ENCODE measurements at places on chromosomes 11 and 22.

GRCh38 chr11:121240650-121241303, 51.8 kb upstream of the SC5D start:
- no peak for DNase-seq

DNA sequence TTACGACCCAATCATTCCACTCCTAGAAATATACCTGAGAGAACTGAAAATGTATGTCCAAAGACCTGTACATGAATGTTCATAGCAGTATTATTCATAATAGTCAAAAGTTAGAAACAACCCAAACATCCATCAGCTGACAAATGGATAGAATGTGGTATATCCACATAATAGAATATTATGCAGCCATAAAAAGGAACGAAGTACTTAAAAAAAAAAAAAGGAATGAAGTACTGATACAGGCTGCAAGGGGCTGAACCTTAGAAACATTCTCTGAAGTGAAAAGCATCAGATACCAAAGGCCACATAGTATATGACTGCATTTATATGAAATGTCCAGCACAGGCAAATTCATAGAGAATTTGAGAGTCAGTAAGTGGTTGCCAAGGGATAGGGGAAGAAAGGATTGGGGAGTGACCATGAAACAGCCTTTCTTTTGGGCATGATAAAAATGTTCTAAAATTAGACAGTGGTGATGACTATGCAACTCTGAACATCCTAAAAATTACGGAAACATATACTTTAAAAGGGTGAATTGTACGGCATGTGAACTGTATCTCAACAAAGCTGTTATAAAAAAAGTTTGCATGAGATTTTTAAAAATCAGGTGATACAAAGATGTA, 1.8 kb downstream of the TPST2 start:
- DNase-seq = no peak

DNA sequence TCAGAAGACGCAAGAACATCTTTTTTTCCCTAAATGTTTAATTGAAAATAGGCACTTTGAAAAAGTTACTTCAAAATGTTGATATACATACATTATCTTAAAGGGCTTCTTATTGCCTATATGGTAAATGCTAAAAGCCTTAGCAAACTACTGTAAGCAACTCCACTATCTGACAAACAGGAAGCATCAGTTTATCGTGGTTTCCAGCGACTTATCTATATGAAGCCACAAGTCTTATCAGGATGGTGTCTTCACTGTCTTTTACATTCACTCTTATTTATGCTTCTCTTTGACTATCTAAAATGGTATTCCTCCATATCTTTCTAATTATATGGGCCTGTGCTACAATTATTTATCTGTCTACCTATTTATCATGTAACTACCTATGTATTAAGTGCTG, 2091.9 kb downstream of the LRRC4C start:
- no peak for DNase-seq

GRCh38 chr11:119433358-119433725, 10.4 kb upstream of the THY1 start:
- no peak for DNase-seq

- DNase-seq = no peak
Measured at GRCh38 chr11:119976805-119977560, 160.9 kb downstream of the TRIM29 start.

GRCh38 chr11:43545610-43546009, 134.9 kb upstream of the HSD17B12 start:
- DNase-seq = no peak

DNA sequence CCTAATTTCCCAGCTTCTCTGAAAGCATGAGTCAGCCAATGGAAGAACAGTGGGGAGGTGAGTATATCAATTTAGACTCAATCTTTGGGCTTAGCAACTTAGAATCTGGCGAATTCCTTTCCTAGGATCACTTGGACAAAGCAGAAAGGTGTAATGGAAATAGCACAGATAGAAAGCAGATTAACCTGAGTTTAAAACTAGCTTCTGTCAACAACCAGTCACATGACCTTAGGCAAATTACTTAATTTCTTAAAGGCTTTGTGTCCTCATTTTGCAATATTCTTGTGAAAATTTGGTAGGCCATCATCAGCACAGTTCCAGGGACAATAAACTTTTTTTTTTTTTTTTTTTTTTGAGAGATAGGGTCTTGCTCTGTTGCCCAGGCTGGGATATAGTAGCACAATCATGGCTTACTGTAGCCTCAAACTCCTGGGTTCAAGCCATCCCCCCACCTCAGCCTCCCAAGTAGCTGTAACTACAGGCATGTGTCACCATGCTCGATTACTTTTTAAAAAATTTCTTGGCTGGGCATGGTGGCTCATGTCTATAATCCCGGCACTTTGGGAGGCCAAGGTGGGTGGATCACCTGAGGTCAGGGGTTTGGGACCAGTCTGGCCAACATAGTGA, 40.8 kb upstream of the PCF11 start:
- no peak for DNase-seq

- DNase-seq = no peak
Measured at GRCh38 chr11:116852261-116853031, 15.0 kb upstream of the APOA1 start.

GRCh38 chr11:132142121-132142520, 771.7 kb downstream of the NTM start:
- DNase-seq = no peak

- DNase-seq = no peak
Measured at GRCh38 chr22:22219140-22219996, 25.2 kb upstream of the VPREB1 start.

- DNase-seq = no peak
Measured at GRCh38 chr11:617199-617911, 1.6 kb upstream of the IRF7 start.

DNA sequence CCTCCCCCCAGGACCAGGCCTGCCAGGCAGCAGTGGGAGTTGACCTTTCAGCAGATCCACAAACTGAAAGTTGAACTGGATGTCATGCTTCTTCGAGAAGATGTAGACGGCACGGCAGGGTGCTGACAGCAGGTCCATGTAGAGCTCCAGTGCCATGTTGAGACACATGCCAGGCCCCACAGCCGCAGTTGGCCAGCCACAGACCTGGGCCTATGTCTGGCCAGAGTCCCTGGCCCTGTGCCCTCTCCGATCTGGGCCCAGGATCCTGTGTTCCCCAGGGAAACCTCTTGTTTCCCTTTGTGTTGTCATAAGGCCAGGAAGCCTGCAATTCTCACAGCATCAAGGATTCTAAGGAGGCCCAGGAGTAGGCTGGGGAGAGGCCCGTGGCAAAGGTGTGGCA, at the start of gene GSTT4:
TSS of gene GSTT4 (minus strand) at position 253 of the 400 bp plus-strand sequence. CDS start at position 156, 97 bp downstream.
- no peak for DNase-seq

DNA sequence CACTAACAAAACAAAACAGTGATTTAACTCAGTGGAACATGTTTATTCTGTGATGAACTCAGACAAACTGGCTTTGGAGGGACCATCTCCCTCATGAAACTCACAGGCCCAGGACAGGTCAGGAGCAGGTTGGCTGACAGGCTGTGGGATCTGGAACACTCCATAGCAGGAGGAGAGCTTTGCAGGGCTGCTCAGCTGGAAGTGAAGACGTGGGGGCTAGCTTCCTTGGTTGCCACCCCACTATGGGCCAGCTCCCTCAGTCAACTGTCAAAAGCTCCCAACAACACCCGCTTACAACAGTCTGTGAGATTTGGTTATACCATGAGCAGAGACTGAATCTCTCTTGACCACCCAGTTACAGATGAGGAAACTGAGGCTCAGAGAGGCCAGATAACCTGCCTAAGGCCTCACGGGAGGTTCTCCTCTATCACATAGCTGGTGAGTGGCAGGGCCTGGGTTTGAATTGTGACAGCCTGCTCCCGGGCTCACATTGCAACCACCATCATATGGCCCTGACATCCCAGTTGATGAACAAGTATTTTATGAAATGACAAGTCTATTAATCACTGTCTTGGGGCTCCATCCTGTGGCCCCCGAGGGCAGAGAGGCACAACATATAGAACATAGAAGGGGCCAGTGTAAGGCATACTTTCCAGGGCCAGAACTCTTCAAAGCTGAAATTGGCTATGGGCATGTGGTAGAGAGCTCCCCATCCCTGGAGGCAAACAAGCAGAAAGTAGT, 473.4 kb downstream of the MN1 start:
- no peak for DNase-seq

- no peak for DNase-seq
Measured at GRCh38 chr11:64415996-64416728, 57.2 kb downstream of the RPS6KA4 start.

GRCh38 chr11:36254713-36255112, 34.5 kb downstream of the COMMD9 start:
- no peak for DNase-seq

GRCh38 chr22:27274770-27275449, 526.6 kb downstream of the MN1 start:
- no peak for DNase-seq

GRCh38 chr22:36385491-36386350, 2.0 kb downstream of the MYH9 start:
- peak; percentile 14 for DNase-seq

GRCh38 chr11:9607511-9607899, 34.0 kb downstream of the WEE1 start:
- DNase-seq = no peak

DNA sequence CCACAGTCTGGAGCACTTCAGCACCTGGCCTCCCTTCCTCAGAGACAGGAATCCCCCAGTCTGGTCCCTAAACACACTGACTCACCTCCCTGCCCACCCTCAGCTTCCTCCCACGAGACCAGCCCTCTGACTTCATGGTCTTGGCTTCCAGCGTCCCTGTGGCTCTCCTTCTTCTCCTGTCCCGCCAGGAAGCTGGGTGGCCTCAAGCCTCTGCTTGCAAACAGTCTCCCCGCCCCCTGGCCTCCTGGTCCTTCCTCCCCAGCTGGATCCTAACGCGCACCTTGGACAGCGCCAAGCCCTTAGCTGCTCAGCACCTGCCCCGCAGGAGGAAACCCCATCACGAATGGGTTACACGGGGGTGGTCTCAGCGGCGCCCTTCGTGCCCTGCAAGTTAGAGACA, 4.5 kb downstream of the NCF4 start:
- DNase-seq = no peak

- no peak for DNase-seq
Measured at GRCh38 chr11:26286472-26287066, 45.4 kb upstream of the ANO3 start.

GRCh38 chr11:75158696-75159150, 7.8 kb downstream of the SLCO2B1 start:
- DNase-seq = no peak

DNA sequence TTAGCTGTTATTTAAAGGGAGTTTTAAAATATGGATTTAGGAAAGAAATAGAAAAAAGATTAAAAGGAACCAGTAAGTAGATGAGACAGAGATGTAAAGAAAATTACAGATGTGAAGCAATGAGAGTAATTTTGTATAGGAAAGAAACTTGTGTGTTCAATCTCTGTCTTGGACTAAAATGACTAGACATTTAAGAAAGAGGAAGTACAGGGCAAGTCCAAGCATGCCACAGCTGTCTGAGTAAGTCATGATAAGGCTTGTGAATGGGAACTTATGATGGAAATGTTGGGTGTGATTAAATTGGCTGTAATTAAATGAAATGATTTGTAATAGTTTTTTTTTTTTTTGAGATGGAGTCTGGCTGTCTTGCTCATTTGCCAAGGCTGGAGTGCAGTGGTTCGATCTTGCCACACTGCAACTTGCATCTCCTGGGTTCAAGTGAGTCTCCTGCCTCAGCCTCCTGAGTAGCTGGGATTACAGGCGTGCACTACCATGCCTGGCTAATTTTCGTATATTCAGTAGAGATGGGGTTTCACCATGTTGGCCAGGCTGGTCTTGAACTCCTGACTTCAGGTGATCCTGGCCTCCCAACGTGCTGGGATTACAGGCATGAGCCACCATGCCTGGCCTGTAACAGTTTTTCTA, 5.9 kb upstream of the ACY3 start:
- no peak for DNase-seq

DNA sequence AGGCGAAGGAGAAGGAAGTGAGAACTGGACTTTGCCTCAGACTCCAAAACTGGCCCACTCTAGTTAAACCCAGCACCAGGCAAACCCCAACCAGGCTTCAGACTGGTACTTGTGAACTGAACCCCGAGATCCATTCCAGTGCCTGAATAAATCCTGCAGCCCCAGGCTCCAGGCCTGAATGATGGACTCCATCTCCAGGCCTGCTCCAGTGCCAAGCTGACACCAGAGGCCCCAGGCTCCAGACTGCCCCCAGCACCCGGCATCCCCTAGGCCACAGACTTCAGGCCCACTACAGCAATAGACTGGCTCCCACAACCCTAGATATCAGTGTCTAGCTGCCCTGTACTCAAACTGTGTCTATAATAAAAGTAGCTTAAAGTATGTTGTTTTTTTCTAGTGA, 406.8 kb downstream of the FAM181B start:
- no peak for DNase-seq

GRCh38 chr11:47269829-47270305, at the start of gene MADD:
MADD (plus strand) TSS chr11:47270133.
- DNase-seq = peak; percentile 95

- DNase-seq = peak; percentile 37
Measured at GRCh38 chr22:18024276-18024939, at the start of gene MICAL3. MICAL3 (minus strand) TSS chr22:18024561; CDS start chr22:17906812, 117,749 bp downstream.

DNA sequence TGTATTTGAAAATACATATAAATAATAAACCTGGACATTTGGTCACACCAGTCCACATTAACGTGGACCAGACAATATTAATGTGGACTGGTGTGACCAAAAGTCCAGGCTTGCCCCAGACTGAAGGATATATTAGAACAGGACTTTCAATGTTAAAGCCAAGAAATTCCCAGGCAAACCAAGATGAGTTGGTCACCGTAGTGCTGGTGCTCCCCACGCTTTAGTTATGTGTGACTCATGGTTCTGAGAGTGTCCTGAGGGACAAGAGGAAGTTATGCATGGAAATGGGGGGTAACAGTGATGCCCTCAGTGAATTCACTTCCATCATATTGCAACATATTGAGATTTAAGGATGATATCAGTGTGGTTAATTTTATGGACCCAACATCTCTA, 31.4 kb downstream of the POU2AF1 start:
- no peak for DNase-seq

DNA sequence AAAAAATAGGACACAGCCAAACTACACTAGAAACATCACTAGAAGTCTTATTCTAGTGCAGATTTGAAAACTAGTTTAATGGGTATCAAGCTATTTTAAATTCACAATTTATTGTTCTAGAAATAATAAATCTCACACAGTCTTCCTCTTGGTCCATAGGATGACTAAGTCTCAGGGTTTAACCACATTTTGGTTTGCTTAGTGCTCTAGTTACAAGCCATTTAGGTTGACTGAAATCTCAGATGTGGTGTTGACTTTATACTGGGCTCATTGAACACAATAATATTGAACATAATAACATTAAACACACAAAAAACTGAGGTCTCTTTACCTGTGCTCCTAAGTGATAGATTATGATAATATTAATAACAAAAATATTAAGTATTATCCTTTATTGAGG, 760.3 kb upstream of the CCDC179 start:
- DNase-seq = no peak

- no peak for DNase-seq
Measured at GRCh38 chr22:37953062-37953436, 352 bp downstream of the C22orf23 start.
